ENCODE measurements at places on chromosomes 6 and 20.

GRCh38 chr6:435441-436307 is 44.1 kb downstream of the IRF4 start:
- DNase-seq: no peak

GRCh38 chr6:38350220-38350619 is 289.5 kb downstream of the BTBD9 start:
- no peak for DNase-seq

DNA sequence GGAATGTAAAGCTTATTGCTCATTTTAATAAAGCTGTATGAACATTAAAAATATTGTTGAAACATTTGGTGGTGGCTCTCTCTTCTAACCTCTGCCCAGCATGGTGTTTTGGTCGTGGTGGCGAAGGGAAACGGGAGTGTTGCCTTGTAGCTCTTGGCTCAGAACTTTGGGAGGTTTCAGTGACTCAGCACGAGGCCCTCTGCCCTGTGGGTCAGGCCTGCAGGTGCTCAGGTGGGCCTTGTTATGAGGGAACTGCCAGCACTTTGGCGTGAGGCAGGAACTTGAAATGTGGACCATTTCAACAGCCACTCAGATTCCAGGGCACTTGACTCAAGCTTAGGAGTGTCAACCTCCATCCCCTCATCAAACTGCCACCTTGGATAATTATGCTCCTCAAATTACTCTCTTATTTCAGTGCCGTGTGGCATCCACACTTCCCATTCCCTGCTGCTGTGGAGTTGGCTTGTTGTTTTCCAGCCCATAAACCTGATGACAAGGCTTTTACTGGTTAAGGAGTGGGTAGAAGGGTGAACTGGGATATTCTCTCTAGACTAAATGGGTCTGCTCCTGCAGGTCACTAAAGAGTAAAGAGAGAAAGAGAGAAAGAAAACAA is 36.3 kb downstream of the PRDM1 start:
- DNase-seq: no peak

DNA sequence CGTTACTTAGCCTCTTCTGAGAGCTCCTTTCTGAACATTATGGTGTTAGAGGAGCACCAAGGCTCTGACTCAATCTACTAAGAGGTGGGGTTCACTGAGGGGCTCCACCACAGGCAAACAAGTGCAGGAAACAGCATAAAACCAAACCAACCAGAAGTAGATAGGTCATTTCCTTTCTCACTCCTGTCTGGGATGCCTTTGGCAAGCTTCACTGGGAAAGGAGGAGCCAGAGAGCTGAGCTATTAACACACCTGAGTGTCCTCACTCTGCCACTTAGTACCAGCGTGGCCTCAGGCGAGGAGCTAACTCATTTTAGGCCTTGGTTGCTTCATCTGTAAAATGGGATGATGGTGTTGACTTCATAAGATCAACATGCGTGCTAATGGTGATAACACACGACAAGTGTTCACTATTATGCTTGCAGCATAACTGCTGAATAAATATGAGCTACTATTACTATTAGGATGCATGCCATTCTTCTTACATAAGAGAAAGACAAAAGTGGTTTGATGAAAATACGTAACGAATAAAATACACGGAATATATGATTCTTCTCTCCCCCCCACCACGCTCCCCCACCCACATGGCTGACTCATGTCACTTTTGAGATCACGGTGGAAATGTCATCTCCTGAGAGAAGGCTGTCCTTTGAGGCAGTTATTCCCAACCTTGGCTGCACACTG is 185.4 kb downstream of the BCAS1 start:
- DNase-seq: no peak

DNA sequence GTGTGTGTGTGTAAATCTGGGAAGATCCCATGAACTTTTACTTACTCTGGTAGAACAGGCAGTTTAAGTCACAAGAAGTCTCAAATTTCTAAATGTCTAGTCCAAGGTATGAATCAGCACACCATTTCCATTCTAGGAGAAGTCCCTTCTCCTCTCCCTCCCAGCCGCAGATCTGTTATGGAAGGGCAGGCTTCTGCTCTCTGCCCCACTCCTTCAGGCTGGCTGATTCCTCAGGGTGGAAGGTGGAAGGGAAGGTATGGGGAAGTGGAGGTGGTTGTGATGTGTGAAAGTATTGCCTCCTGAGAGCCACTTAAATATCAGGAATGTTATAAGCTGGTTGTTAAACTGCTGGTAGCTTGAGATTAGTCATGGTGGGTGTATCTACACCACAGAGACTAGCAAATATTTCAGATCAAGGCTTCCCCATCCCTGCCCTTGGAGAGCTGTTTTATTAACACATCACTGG is 44.5 kb upstream of the LAMA4 start:
- no peak for DNase-seq

- DNase-seq: no peak
Observed at GRCh38 chr6:144468709-144469108, 183.6 kb downstream of the UTRN start.

DNA sequence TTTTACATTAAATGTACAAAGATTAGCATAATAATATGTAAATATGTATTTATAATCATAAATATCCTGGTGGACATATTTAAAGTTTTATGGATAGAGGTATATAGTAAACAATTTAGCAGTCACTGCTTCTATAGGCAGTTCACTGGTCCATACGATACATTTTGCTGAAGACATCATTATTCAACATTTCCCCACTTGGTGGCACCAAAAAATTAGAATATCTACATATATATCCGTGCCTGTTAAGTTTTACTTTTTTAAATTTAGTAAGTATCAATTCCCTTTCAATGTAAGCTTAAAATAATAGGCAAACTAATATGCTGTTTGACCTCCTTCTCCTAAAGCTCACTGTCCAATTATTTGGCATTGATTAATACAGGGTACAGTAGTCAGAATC is 64.2 kb downstream of the LMBRD1 start:
- no peak for DNase-seq

DNA sequence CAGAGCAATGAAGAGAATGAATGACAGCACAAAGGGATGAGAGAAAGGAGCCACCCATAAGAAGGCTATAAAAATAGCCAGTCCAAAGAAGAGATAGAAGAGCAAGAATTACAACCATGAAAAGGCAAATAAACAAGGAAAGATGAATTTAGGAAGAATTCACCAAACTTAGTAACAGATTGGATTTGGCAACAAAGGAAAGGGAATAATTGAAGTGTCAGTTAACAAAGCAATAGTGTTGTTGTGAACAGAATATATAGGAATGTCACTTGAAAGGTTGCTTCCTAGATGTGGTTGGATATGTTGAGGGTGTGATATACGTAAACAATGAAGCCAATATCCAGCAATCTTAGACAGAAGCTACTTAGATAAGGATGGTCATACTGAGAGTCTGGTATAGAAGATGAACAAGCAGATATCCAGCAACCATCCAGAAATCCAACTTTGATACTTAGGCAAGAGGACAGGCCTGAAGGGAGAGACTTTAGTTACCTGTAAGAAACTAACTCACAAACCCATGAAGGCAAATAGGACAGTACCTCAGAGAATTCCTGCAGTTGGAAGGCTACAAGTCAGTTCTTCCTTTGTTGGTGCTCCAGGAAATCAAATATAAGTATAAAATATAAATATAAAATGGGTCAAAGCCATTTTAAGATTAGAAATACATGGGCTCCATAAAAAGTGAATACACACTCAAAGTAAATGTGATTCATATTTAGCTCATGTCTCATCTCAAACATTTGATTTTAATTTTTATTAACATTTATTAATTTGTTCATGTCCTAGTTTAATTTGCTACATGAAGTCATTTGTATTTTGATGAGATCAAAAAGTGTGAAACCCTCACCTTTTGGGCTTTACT is 106.5 kb downstream of the HFE start:
- DNase-seq: no peak

DNA sequence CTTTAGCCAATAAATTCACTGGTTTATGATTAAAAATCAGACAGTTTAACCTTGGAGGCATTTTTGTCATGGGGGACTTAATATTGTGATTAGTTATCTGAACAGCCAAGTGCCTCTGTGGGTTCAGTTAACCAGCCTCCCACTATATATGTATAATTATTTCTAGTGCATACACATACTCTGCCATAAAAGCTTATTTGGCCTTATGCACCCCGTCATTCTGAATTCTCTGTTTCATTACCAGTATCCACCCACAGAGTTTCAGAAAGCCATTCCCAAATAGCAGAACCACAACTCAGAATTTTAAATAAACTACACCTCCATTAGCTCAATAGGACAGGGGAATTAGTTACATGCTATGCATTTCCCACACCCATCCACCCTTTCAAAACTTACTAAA is 279.7 kb downstream of the ZFAND3 start:
- no peak for DNase-seq

DNA sequence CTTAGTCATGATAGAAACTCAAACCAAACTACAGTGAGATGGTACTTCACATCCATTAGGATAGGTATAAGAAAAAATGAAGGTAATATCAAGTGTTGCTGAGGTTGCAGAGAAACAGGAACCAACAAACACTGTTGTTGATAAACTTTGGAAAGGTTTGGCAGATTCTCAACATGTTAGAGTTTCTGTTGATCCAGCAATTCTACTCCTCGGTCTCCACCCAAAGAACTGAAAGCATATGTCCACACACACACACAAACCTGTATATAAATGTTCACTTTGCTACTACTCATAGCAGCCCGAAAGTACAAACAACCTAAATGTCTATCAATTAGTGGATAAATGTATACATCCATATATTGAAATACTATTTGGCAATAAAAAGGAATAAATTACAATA is 128.3 kb upstream of the CARMIL1 start:
- DNase-seq: no peak

DNA sequence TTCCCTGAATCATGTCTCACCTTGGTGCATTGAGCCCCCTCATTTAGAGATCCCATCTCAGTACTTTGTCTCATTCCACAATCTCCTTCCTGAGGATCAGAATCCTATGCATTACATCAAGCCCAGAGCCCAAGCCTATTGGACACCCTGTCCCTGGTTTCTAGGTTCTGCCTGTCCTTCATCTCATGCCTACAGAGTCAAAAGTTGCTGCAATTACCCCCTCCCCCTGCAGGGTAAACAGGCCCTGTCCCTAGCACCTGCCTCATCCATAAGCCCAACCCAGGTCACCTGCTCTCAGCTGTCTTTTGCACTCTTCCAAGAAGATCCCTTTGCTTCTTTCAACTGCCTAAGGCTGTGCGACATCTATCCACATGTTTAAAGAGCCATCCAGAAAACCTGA is 93.9 kb downstream of the SPTLC3 start:
- no peak for DNase-seq

- peak; percentile 28 for DNase-seq
Observed at GRCh38 chr6:104527311-104527710, 332.4 kb downstream of the HACE1 start.

DNA sequence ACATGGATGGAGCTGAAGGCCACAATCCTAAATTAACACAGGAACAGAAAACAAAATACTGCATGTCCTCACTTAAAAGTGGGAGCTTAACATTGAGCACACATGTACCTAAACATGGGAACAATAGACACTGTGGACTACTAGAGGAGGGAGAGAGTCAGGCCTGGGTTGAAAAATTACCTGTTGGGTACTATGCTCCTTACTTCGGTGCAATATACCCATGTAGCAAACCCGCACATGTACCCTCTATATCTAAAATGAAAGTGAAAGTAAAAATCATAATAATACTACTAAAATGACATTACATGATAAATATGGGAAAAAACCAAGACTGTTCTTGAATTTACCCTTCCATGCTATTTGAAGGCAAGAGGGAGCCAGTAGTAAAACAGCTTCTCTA is 1273.8 kb upstream of the ADGRB3 start:
- no peak for DNase-seq

GRCh38 chr6:113632220-113632864 is 224.8 kb upstream of the MARCKS start:
- peak; percentile 71 for DNase-seq

- no peak for DNase-seq
Observed at GRCh38 chr20:11173916-11174315, 500.1 kb upstream of the JAG1 start.

Data from tibial artery (tissue), 4 donors.